ENCODE measurements at places on chromosomes 1 and 21.

GRCh38 chr21:42424914-42425541, 21.3 kb downstream of the UBASH3A start:
- no peaks in the 10 kb centered on the region for H3K36me3 ChIP-seq
- no peak overlapping the region for H3K4me3 ChIP-seq
- no peak for DNase-seq
- peaks cover 3% of the 10 kb centered on the region for H3K27me3 ChIP-seq
- no peaks in the 10 kb centered on the region for H3K4me1 ChIP-seq
- no peak overlapping the region for H3K27ac ChIP-seq

- no peak for DNase-seq
- no peaks in the 10 kb centered on the region for H3K36me3 ChIP-seq
- H3K27ac ChIP-seq, result no peak overlapping the region
- H3K4me1 ChIP-seq, result no peaks in the 10 kb centered on the region
- H3K4me3 ChIP-seq, result no peak overlapping the region
- no peaks in the 10 kb centered on the region for H3K27me3 ChIP-seq
Measured at GRCh38 chr1:191895049-191895448, 263.2 kb upstream of the RGS18 start.

GRCh38 chr1:167083066-167083665, 7.0 kb downstream of the GPA33 start:
- no peak overlapping the region for H3K27ac ChIP-seq
- no peaks in the 10 kb centered on the region for H3K36me3 ChIP-seq
- no peak for DNase-seq
- peaks cover 5% of the 10 kb centered on the region for H3K27me3 ChIP-seq
- no peak overlapping the region for H3K4me3 ChIP-seq

DNA sequence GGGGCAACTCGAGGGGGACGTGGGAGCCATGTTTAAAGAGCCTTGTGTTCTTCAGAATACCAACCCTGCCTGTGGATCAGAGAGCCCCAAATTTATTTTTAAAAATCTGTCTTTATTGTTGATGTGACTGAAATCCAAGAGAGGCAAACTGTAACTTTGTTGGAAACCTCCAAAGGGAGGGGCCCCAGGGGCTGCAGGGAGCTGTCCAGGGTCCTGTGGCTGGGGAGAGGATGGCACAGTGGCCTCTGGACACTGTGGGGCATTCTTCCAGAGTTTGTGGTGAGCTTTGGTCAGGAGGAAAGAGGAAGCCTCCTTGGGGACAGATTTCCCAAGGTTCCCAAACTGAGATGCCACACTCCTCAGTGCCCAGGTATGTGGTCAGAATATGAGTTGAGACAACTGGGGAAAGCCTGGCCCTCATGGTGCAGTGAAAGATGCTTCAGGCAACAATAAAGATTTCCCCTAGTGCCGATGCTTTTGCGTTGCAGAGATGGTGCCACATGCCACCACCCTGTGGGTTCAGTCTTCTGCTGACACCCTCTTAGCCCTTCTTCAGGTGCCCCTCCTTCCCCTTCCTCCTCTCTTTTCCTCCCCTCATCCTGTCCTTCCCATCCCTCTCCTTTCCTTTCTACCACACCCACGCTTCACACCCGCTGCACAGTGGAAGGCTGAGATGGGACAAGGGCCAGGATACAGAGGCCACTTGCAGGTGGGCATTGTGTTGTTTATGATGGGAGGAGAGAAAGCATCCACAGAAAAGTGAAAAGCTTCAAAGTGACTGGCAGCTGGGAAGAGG, 122.1 kb downstream of the UCK2 start:
- DNase-seq, result no peak
- no peaks in the 10 kb centered on the region for H3K36me3 ChIP-seq
- H3K27ac ChIP-seq, result no peak overlapping the region
- no peaks in the 10 kb centered on the region for H3K4me1 ChIP-seq
- H3K27me3 ChIP-seq, result no peaks in the 10 kb centered on the region

GRCh38 chr1:22323141-22323845, 128.4 kb upstream of the ZBTB40 start:
- no peaks in the 10 kb centered on the region for H3K36me3 ChIP-seq
- no peak overlapping the region for H3K4me3 ChIP-seq
- no peak for DNase-seq
- H3K4me1 ChIP-seq, result no peaks in the 10 kb centered on the region

DNA sequence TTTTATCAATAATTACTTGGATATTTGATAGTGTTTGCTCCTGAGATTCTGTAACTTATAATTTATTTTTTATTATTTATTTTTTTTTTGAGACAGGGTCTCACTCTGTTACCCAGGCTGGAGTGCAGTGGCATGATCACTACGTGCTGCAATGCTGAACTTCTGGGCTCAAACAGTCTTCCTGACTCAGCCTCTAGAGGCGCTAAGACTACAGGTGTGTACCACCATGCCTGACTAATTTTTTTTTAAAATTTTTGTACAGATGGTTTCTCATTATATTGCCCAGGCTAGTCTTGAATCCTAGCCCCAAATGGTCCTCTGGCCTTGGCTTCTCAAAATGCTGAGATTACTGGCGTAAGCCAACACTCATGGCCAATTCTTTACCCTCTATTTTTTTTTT, 845.5 kb upstream of the ADGRL4 start:
- no peaks in the 10 kb centered on the region for H3K27me3 ChIP-seq
- H3K4me3 ChIP-seq, result no peak overlapping the region
- no peak for DNase-seq
- no peaks in the 10 kb centered on the region for H3K36me3 ChIP-seq

DNA sequence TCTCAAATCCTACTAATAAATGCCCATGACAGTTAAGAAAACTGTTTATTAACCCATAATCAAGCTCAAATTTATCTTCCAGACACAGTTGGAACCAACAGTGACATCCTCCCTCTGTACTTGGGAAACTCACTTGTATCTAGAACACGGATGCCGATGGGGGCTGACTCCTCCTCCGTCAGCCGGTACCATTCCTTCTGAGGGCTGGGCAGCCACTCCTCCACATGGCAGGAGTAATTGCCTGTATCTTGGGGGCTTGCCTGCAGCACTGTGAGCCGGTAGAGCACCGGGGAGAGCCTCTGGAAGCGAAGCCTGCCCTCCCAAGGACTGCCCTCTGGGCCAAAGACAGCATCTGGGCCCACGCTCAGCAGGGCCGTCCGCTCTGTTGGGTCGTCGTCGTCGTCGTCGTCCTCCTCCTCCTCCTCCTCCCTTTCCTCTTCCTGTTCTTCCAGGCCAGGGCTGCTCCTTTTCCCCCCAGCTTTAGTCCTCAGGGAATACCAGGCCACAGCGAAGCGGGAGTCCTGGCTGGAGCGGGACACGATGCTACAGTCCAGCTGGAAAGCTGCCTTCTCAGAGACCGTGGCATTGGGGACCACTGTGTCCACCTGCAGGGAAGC, 8.5 kb upstream of the CD58 start:
- no peak overlapping the region for H3K4me3 ChIP-seq
- no peaks in the 10 kb centered on the region for H3K27me3 ChIP-seq
- peak; percentile 21 for DNase-seq
- H3K36me3 ChIP-seq, result no peaks in the 10 kb centered on the region
- H3K27ac ChIP-seq, result no peak overlapping the region
- H3K4me1 ChIP-seq, result peaks cover 5% of the 10 kb centered on the region

DNA sequence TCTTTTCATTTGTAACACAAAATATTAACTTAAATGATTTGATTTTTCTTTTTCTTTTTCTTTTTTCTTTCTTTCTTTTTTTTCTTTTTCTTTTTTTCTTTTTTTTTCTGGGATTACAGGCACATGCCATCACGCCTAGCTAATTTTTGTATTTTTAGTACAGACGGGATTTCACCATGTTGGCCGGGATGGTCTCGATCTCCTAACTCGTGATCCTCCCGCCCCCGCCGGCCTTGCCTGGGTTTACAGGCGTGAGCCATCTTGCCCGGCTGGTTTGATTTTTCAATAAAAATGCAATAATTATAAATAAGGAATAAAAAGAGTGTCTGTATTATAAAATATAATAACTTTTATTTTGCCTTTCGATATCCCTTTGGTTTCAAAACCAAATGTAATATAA, 146.7 kb upstream of the RGS18 start:
- H3K4me1 ChIP-seq, result no peaks in the 10 kb centered on the region
- DNase-seq, result no peak
- no peaks in the 10 kb centered on the region for H3K36me3 ChIP-seq
